ENCODE measurements at places on chromosomes 6 and 20.

GRCh38 chr6:149170564-149171452 lies 146.7 kb upstream of the TAB2 start:
- DNase-seq, result no peak

DNA sequence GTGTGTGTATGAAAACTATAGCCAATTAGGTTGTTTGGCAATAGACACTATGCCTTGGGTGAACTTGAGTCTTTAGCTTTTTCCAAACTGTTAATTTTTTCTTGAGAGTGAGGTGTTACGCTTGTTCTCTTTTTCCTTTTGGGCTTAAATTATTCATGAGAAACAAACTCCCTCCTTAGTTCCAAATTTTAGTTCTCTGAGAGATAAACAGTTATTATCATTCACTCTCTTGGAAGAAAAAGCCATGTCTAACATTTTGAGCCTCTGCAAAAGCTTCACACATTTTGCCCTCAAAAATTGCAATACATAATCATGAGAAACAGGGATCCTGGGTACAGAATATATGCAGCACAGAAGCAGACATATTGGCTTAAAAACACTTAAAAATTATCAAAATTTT lies 1353.9 kb upstream of the MAP3K7 start:
- DNase-seq, result no peak

GRCh38 chr6:13295576-13295975 lies 32.8 kb downstream of the TBC1D7 start:
- no peak for DNase-seq

DNA sequence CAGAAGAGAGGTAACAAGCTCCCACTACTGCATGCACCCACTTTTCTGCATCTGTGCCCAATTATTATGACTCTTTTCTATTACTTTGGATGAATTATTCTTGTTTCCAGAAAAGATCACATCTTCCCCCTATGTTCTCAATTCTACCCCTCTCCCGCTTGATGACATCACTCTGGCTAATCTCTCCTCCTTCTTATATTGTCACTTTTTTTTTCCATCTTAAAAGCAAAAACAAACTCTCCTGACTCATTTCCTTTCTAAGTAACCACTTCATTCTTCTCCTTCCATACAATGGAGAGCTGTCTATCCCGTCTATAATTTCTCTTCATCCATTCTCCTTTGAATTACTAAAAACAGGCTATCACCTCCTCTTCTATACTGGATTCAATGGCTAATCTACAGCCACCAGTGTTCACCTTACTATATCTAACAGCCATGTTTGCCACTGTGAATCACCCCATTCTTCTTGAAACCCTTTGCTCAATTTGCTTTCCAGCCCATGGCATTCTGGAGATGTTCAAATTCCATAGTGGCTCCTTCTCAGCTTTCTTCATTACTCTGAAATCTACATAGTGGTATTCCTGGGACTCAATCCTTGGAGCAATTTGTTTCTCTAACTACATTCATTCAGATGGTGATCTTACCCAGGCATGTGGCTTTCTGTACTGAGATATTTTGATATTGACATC lies 378.4 kb downstream of the ARHGAP18 start:
- DNase-seq, result peak; percentile 17
